Mesothelial cell of epicardium (in vitro differentiated cells): ENCODE measurements at places on chromosomes 5 and 9. TPM values are rescaled to one million over a fixed set of nuclear protein-coding genes. Genes with fewer than 3 reads are reported as not detected.
A peak's percentile ranks its signal among the peaks of the same experiment; 100 is the strongest.

DNA sequence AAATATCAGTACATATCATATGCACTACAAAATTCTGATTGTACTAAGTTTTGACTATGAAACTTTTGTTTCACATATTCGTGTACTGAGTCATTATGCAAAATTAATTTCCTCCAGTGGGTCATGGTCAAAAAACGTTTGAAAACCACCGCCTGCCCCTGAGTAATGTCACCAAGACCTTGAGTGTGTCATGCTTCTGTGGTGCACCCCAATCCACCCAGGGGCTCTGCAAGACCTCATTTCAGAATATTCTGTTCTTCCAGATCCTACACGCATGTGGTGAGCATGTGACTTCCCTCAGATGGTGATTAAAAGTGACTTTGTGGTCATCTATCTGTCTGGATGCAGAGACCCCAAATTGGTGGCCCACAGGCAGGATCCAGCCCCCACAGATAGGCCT lies 31.0 kb downstream of the ABLIM3 start:
- H3K27me3 ChIP-seq = peaks cover 40% of the 10 kb centered on the region
- no peaks in the 10 kb centered on the region for H3K4me1 ChIP-seq
- H3K4me3 ChIP-seq = no peak overlapping the region
- no peak for DNase-seq
- no peaks in the 10 kb centered on the region for H3K36me3 ChIP-seq

DNA sequence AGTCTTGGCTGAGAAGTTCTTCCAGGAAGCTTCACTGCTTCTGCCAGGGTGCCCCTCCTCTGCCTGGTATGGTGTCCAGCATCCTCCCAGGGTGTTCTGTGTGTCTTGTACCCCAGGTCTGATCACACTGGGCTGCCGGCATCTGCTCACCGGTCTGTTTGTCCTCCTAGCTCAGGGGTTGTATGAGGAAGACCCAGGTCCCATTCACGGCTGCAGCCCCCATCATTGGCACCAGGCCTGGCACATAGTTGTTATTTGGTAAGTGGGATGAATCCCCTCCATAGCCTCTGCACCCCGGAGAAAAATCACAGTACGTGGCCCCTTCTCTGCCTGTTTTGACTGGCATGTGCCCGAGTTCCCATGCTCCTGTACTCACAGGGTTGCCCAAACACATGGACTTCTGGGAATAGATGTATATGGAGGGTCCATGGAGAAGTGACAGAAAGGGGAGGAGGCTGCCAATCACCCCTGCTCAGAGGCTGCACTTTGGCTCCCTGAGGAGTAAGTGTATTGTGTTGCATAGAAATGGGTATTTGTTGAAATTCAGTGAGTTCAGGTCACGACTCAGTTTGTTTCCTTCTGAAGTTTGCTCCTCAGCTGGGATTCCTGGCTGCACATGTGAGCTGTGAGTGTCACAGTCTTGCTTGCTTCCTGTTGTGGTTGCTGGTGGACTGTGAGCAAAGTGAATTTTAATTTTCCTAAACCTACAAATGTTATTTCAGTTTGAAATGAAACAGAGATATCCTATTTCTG lies 96.2 kb downstream of the HSPA4 start:
- peaks cover 5% of the 10 kb centered on the region for H3K27me3 ChIP-seq
- no peak for DNase-seq
- H3K4me1 ChIP-seq = peaks cover 3% of the 10 kb centered on the region

DNA sequence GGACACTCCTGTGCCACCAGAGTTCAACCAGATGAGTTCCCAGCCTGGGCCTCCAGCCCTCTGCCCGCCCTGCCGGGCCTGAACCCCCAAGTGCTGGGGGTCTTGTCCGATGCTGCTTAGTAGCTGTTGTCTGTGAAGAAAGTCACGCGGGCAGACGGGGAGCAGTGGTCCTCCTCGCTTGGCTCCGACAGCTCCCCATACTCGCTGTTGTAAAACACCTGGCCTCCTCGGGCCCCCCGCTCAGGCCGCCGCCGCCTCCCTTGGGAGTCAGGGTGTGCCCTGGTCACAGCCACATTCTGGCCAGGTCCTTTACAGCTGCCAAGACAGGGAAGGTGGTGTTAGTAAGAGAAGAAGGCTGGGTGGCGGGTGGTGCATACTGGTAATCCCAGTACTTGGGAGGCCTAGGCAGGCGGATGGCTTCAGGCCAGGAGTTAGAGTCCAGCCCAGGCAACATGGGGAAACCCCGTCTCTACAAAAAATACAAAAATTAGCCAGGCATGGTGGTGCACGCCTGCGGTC lies 11.8 kb upstream of the SCGB3A1 start:
- no peak for DNase-seq
- peaks cover 6% of the 10 kb centered on the region for H3K4me1 ChIP-seq
- H3K27me3 ChIP-seq = peaks cover 8% of the 10 kb centered on the region
- H3K36me3 ChIP-seq = no peaks in the 10 kb centered on the region
- H3K27ac ChIP-seq = no peak overlapping the region

GRCh38 chr5:110401881-110402280 lies 324.6 kb downstream of the TMEM232 start:
- no peak overlapping the region for H3K4me3 ChIP-seq
- no peaks in the 10 kb centered on the region for H3K36me3 ChIP-seq
- H3K27me3 ChIP-seq = no peaks in the 10 kb centered on the region
- peaks cover 1% of the 10 kb centered on the region for H3K4me1 ChIP-seq
- no peak overlapping the region for H3K27ac ChIP-seq

- no peaks in the 10 kb centered on the region for H3K36me3 ChIP-seq
- H3K27me3 ChIP-seq = no peaks in the 10 kb centered on the region
- DNase-seq = no peak
- H3K4me3 ChIP-seq = no peak overlapping the region
- no peak overlapping the region for H3K27ac ChIP-seq
Observed at GRCh38 chr9:91143162-91143561, 218.6 kb downstream of the AUH start.

DNA sequence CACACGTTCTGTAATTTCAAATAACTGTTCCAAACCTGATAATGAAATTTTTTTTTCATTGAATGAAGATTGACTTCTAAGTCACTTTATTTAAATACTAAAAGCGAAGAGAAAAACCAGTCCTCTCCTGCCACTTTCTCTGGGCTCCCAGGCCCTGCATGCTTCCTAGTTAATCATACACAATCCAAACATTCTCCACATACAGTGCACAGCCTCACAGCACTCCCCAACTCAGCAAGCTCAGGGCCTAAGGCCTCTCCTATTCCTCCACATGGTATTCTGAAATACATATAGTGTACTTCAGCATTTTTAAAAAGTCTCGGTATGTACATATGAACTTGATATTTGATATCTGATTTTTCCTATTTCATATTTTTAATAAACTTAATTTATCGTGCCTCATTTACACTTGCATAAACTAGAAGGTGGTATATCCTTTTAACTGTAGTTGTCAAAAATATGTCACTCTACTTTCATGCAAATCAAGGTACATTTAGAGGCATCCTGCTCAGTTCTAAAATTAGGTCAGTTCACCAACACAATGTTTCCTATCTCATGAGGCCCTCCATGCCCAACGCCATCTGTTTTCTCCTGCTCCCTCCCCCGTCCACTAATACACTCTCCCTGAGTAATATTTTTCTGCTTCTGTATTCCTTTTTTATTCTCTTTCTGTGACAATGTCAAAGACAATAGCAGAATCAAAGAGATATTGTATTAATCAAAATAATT lies 206.7 kb downstream of the ARRDC3 start:
- H3K4me3 ChIP-seq = no peak overlapping the region
- H3K27ac ChIP-seq = peak overlapping the region; percentile 59
- H3K36me3 ChIP-seq = no peaks in the 10 kb centered on the region
- DNase-seq = no peak
- peaks cover 10% of the 10 kb centered on the region for H3K4me1 ChIP-seq

- no peaks in the 10 kb centered on the region for H3K27me3 ChIP-seq
- H3K4me3 ChIP-seq = no peak overlapping the region
- H3K27ac ChIP-seq = peak overlapping the region; percentile 50
- no peaks in the 10 kb centered on the region for H3K36me3 ChIP-seq
- H3K4me1 ChIP-seq = peaks cover 24% of the 10 kb centered on the region
Observed at GRCh38 chr5:177557041-177557647, 2.8 kb upstream of the FAM193B start.

Gene NR4A3
- 14.2 to 15.4 TPM (median 15.3 TPM) in 3 replicates for total RNA-seq

DNA sequence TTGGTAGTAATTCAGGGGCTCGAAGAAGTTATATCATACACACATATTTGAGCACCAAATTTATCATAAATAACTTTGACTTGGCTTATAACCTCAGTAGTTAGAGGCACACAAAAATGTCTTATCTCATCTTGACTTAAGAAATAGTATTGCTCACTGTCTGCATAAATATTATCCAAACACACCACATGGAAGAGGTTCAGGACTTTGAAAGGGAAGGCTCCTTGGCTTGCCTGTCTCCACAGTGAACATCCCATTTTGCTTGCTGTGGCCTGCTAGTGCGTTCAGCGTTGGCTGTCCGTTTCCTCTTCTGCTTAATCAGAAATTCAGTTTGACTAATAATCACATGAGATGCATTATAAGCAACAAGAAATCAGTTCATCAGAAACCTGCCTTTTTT lies 13.9 kb downstream of the GRXCR2 start:
- H3K36me3 ChIP-seq = no peaks in the 10 kb centered on the region
- H3K4me1 ChIP-seq = peaks cover 23% of the 10 kb centered on the region
- H3K27ac ChIP-seq = no peak overlapping the region

- no peaks in the 10 kb centered on the region for H3K4me1 ChIP-seq
- no peak overlapping the region for H3K4me3 ChIP-seq
- H3K36me3 ChIP-seq = peaks cover 48% of the 10 kb centered on the region
Observed at GRCh38 chr5:1466631-1467265, 21.5 kb upstream of the SLC6A3 start.

- H3K27me3 ChIP-seq = peaks cover 68% of the 10 kb centered on the region
- H3K4me3 ChIP-seq = peak overlapping the region; percentile 62
- H3K36me3 ChIP-seq = no peaks in the 10 kb centered on the region
- DNase-seq = no peak
- no peak overlapping the region for H3K27ac ChIP-seq
Observed at GRCh38 chr9:130938184-130938651, 829 bp downstream of the FIBCD1 start.
